ENCODE measurements at places on chromosomes 3 and 15.

DNA sequence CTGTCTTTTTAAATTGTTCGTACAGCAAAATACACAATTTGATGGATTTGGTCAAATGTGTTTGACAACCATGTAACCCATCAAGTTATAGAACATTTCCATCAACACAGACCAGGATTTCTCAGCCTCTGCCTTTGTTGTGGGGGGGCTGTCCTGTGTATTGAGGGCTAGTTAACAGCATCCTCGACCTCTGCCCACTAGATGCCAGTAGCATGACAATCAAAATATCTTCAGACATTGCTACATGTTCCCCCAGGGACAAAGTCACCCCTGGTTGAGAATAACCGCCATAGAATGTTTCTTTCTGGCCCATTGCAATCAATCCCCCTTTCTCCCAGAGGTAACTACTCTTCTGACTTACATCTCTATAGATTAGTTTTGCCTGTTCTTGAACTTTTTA lies 310.1 kb upstream of the RGMA start:
- DNase-seq = no peak

- DNase-seq = no peak
Measured at GRCh38 chr3:127815001-127815400, 7.3 kb downstream of the MGLL start.

DNA sequence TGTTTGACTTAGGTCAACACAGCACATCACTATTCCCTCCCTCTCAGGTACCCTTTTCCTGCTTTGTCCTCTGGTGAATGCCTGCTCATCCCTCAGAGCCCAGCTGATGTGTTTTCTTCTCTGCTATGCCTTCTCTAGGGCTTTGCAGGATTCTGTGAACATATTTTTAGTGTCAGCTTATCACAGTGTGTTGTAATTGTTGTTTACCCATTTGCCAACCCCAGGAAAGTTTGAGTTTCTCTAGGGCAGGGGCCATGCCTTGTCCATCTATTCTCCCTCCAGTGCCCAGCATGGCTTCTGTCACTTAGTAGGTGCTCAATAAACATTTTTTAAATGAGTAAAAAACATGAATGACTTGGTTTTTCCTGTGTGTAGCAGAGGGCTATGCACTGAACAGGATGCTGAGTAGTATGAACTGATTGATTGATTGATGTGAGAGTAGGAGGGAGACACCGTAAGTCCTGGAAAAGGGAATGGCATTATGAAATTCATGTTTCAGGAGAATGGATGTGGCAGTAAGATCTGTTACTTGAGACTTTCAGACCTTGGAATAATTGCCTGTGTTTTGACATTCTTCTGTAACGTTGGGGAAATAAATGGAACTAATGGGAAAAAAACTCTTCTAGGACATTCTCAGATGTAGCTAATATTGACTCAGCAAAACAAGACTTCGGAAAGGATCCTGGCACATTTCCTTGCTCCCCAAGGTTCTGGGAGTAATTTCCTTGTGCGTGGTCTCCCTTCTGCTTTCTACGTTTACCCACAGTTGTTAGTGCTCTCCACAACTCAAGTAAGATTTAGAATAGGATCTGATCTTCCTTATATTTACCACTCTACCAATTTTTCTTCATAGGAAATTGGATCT lies 267.3 kb upstream of the TBL1XR1 start:
- DNase-seq = no peak

DNA sequence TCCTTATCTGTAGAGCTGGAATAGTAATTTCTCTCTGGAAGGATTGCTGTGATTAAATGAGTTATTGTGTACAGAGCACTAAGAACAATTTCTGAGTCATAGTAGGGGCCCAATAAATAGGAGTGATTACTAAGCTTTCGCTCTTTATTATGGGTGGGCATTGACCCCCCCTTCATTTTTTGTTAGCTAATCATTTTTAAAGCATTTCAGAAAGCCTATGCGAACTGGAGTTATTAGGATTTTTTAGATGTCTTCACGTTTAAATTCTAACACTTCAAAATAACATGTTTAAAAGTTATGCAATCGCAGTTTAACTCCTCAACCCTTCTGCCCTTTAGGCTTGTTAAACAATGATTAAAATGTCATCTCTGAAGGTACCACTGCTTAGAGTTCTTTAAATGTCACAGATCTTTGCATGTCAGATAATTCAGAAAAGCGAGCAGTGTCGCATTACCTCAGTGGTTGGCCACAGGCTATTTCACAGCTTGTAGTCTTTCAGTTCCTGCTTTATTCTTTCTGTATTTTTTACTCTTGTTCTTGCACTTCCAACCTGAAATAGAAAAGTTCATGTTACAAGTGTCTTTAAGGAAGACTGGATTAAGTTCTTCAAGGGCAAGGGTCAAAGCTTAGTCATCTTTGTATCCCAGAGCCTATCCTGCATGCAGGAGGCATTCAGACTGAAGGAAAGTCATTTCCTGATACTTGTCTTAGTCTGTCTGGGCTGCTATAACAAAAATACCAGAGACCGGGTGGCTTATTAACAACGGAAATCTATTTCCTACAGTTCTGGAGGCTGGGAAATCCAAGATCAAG lies 102.9 kb downstream of the FNDC3B start:
- DNase-seq = peak; percentile 92

DNA sequence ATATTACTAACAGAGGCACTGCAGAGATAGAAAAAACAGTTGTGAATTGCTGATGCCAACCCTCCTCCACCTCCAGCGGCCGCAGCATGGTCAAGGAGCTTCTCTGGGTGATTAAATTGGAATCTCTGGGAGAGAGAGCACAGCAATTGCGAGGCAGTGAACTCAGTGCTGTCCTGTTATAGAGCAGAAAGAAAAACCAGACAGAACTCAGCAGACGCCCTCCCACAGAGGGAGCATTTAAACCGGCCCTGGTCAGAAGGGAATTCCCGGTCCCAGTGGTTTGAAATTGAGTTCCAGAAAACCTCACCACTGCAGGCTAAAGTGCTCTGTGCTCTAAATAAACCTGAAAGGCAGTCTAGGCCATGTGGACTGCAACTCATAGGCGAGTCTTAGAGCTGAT lies 175.4 kb downstream of the SQOR start:
- no peak for DNase-seq

DNA sequence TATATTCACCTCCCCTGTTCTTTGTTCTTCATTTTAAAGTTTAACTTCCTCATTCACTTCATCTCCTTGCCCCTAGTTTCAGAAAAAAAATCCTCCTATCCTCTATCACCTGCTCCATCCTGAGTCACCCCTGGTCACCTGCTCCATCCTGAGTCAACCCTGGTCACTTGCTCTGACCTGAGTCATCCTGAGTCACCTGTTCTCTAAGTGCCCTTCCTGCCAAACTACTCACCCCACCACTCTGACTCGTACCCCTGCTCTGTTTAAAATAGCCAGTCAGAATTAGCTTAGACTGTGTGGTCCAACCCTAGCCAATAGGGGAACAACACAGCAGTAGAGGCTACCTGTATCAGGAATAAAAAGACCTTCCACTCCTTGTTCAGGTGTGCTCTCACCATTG lies 716.9 kb downstream of the ZBBX start:
- peak; percentile 64 for DNase-seq

GRCh38 chr3:197420115-197420514 lies 121.7 kb upstream of the DLG1 start:
- DNase-seq = no peak

- no peak for DNase-seq
Measured at GRCh38 chr3:141346007-141346406, 22.3 kb upstream of the ZBTB38 start.

DNA sequence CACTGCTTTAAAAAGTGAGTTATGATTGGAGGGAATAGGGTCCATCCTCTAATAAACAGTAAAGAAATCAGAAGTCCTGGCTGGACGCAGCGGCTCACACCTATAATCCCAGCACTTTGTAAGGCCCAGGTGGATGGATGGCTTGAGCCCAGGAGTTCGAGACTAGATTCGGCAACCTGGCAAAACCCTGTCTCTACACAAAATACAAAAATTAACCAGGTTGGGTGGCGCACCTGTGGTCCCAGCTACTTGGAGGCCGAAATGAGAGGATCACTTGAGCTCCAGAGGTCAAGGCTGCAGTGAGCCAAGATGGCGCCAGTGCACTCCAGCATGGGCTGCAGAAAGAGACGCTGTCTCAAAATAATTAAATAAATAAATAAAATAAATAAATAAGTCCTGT lies 171.2 kb downstream of the POTEB3 start:
- no peak for DNase-seq

DNA sequence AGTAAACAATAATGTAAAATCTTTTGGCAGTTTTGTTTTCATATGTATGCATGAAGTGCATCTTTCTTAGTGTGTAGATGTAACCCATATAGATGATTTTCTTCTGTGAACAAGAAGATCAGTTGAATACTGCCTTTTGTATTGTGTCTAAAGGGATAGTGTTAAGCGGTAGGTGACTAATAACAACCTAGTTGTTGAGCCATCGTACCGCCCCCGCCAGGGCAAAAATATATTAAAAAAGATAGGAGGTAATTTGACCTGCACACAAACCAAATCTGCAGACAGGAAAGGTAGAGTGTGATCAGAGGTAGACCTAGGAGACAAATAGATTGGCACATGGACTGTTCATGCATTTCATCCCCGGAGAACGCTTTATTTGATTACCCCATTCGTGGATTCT lies 3.3 kb upstream of the GMNC start:
- peak; percentile 52 for DNase-seq

DNA sequence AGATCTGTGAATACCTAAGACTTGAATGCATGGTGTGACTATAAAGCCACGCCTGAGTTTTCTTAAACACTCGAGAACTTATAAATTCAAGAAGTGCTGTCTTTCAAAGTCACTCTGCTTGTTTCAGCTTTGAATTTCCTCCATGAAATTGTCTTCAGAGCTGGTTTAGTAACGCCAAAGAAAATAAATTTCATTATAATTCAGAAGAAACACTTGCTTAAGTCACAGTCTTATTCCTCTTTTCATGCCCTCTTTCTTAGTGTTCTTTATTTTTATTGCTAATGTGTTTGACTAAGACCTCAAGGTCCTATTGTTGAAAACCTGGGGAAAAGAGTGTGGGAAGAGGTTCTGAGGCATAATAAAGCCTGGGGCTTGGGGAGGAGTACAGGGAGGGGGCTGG lies 3.3 kb upstream of the RCN2 start:
- no peak for DNase-seq

DNA sequence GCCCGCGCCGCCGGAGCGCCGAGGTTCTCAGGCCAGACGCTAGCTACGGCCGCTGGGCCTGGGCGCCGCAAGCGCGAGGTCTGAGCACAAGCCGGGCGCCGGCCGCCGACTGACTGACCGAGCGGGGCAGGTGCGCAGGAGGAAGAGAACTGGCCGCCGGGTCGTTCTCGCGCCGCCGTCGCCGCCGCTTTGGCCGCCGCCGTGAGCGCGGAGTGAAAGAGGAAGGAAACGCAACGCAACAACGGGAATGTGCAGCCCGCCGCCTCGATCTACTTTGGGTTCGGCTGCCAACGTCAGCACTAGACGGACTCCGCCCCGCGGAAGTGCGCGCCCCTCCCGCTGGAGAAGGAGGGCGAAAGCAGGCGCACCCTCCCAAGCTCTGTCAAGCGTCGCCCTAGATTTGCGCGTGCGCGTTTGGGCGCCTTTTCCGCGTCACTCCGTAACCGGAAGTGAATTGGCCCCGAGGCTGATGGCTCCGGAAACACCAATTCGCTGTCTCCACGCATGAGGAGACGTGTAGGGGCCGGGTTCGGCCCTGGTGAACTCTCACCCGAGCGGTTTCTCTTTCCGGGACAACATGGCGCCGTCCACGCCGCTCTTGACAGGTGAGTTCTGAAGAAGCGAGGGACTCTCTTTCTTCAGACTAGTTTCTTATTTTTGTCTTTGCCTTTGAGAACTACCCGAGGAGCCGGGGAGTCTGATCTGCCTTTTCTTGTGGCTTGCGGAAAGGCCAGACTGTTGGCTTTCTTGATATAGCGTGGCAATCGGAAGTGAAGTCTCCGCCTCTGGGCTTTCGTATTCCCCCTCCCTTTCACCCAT lies at the start of the genes EIF2A and SERP1:
EIF2A (plus strand) TSS at position 562 of the 819 bp plus-strand sequence; CDS start at position 578, 16 bp downstream.
SERP1 (minus strand) TSS at position 271 of the 819 bp plus-strand sequence. CDS start 361 bp downstream, outside the sequence.
- DNase-seq = peak; percentile 100

GRCh38 chr3:51269466-51269865 lies 115.6 kb upstream of the MANF start:
- DNase-seq = peak; percentile 22

DNA sequence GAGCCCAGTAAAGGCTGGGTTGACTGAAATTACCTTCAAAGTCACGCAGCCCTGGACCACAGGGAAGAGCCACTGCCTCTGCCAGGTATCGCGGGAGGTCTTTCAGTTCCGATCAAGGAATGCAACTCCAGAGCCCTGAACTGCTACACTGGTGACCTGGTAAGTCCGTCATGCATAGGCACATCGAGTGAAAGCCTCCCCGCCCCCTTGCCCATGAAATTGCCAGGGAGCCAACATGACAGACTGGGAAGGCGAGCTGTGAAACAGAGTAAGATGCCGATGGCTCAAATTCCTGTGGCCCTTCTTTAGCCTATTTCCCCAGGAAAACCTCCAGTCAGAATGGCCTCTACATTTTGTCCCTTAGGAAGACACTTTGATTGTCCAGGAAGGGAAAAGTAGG lies 2.3 kb upstream of the GP5 start:
- no peak for DNase-seq

GRCh38 chr3:141482245-141482922 lies 4.4 kb upstream of the RASA2 start:
- peak; percentile 89 for DNase-seq

GRCh38 chr3:65532215-65532614 lies 506.5 kb downstream of the MAGI1 start:
- no peak for DNase-seq

GRCh38 chr15:66730168-66731021 lies 28.4 kb downstream of the SMAD6 start:
- DNase-seq = peak; percentile 61

DNA sequence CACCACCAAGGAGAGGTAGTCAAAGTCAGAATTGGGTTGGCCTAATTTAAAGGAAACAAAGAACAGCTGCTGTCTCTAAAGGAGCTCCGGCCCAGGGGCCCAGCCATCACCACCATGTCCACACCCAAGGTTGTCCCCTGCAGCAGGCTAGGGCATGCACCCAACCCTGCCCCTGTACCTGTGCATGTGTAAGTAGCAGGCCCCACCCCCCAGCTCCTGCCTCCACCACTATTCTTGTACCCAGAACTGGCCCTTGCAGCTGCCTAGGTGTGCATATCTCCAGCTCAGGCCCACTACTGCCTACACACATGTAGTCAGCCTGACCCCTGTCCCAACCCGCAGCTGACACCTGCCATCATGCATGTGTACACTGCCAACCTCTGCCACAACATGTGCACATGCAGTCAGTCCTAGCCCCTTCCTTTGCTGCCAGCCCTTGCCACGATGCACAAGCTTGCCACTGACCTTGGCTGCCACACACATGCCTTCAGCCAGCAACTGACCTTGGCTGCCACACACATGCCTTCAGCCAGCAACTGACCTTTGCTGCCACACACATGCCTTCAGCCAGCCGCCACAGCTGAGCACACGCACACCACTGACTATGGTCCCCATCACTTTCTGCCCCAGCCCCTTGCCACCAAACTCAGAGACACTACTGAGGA lies 39.7 kb downstream of the FGF12 start:
- no peak for DNase-seq

GRCh38 chr15:92320012-92320699 lies 73.5 kb upstream of the ST8SIA2 start:
- no peak for DNase-seq

- DNase-seq = peak; percentile 66
Measured at GRCh38 chr15:75921732-75922703, 18.3 kb downstream of the FBXO22 start.

GRCh38 chr3:12954891-12955650 lies 113.7 kb upstream of the RPL32 start:
- no peak for DNase-seq

- DNase-seq = no peak
Measured at GRCh38 chr3:132822266-132822665, 100.1 kb upstream of the NPHP3 start.
